Lower leg skin (tissue), 4 donors: ENCODE measurements at places on chromosomes 2 and 18. TPM values are rescaled to one million over a fixed set of nuclear protein-coding genes. Genes with fewer than 3 reads are reported as not detected.

ASB18 gene
- total RNA-seq = not detected

EML4 gene
- total RNA-seq = 32.6 TPM

ALKAL2 gene
- total RNA-seq = 2.8 TPM

DNA sequence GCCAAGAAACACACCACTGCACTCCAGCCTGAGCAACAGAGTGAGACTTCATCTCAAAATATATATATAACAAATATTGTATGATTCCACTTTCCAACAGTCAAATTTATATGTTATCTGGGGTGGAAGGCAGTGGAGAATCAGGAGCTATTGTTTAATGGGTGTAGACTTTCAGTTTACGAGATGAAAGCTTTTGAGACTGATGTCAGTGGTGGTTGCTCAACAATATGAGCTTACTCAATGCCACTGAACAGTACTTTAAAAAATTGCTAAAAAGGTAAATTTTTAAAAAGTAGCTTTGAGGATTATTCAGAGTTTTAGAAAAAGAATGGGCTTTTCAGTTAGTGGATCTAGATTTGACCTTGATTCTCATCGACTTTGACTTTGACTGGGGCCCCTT, 105.9 kb upstream of the ST6GAL2 start:
- DNase-seq = no peak
